ENCODE measurements at places on chromosomes 12 and 14. TPM values are rescaled to one million over a fixed set of nuclear protein-coding genes. Genes with fewer than 3 reads are reported as not detected.

GRCh38 chr12:3150931-3151835 lies 74.0 kb downstream of the TSPAN9 start:
- no peak for DNase-seq

GRCh38 chr12:2264651-2265232 lies 212.0 kb downstream of the CACNA1C start:
- DNase-seq: no peak

- DNase-seq: no peak
These were observed 17.2 kb upstream of the GSC start for GRCh38 chr14:94787092-94787491.

- no peak for DNase-seq
These were observed 2.2 kb downstream of the TMEM132C start for GRCh38 chr12:128269181-128269591.

DNA sequence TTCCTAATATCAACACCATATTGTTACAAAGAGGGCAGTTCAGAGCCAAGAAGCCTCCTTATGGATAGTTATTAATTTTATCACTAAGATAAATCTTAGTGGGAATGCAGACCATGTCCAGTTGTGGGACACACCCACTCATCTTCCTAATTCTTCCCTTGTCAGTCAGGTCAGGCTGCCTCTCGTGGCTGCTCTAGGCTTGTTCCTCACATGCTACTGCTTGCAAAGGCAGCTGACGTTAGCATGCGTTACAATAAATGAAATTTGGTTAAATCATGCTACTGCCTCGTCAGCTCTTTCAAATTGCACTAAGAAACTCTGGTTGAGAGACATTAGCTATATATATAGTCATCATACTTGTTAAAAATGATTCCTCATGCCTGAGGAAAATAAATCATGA lies 108.4 kb downstream of the CAND1 start:
- no peak for DNase-seq

DNA sequence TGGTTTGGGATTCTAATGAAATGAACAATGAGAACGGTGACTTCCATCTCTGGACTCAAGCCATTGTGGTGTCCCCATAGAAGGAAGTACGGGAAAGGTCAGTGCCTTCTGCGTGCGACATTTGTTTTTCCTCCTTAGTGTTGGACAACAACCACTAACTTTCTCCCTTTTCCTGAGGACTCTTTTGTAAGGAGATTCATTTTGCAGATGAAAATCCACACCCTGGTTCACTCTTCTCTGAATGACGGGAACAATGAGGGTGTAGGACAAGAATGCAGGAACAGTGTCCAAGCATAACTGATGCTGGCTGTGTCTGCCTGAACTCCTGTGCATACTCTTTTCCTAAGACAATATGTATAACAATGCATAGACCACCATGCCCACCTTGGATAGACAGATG lies 176.4 kb downstream of the STXBP6 start:
- no peak for DNase-seq

- no peak for DNase-seq
These were observed 701 bp downstream of the SPRING1 start for GRCh38 chr12:116736962-116737773.

DNA sequence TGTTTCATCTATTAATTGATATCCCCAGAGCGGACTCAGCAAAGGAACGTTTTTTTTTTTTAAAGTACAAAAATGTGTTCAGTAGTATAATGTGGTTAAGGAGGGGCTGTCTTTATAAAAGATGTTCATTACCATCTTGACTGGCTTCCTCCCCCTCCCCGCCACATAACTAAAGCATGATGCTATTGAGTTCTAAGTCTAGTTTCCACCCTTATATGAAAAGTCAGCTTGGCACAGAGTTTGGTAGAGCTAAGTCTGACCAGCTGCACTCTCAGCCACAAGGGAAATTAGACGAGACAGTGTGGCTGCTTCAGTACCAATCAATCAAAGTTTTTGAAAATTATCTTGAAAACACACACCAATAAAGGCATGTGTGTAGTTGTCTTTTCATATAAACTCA lies 1.9 kb upstream of the MYBPC1 start:
- no peak for DNase-seq

DNA sequence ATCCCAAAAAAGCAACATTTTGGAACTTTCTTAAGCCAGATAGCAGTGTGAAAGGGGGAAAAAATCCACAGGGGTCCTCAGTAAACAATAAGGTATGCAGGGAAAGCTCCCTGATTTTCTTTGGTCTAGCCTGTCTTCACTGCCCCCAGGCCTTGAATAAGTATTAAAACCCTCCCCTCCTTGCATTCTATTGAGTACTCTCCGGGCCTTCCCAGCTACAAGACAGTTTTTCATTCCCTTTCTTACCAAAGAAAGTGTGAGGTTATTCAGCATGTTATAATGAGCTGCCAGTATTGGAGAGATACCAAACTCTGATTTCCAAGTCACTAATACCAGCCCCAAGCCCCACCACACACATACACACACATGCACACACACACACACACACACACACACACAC lies 59.8 kb upstream of the KIF21A start:
- DNase-seq: no peak

DNA sequence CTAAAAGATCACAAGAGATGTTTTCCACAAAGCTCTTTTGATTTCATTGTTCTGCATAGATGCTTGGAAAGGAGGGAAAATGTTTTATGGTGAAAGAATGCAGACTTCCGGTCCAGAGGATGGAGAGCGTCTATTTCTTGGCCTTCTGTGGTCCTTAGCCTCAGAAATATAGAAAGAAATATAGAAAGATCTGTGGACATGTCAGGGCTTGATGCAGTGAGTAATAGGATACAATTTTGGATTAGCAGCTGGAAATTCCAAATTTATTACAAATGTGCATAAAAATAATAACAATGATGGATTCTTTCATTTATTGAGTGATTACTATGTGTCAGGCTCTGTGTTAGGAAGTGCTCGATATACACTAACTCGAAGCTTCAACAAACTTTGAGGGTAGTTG lies 20.2 kb downstream of the AKAP6 start:
- DNase-seq: no peak

Gene NEUROD4
- 0.11 TPM for total RNA-seq

Gene SNAPC1
- total RNA-seq: 12.5 TPM

Gene ARG2
- 2.1 TPM for total RNA-seq

- DNase-seq: no peak
These were observed 34.2 kb upstream of the DEGS2 start for GRCh38 chr14:100193417-100194357.

DNA sequence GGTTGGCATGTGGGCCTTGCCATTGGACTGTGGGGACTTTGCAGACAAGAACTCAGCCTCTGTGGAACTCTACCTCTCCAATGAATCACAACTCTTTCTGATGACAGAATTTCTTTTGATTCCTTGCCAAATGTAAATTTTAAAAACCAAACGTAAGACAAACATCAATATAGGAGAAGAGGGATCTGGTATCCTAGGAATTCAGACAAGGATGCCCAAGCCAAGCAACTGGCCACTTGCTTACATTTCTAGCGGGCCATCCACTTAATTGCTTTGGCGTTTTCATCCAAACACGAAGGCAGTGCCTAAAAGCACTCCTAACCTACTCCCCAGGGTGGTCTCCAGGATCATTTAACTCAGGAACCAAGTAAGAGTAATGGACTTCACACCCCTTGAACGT lies 23.4 kb upstream of the RAB35 start:
- no peak for DNase-seq

DNA sequence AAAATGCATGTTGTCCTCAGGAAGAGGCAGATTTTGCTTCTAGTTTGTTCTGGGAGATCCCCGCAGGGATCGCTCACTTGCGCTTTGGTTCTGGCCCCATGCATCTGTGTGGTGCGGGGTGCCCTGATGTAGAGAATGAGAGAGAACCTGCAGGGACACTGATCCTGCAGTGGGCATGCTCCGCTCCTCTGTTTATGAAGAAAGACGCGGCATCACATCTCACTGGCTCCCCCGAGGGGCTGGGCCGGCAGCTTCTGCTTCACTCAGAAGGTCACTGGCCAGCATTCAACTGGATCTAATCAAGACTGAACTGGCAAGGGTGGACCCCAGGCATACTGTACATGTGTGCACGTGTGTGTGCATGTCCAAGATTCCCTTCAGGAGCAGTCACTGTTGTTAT lies 164.2 kb downstream of the CALM1 start:
- DNase-seq: no peak

Gene WIF1
- 2.9 TPM for total RNA-seq

Gene CCND2
- 203 TPM for total RNA-seq

Gene LMNTD1
- total RNA-seq: 2.3 TPM

Gene ANKRD33
- total RNA-seq: not detected

DNA sequence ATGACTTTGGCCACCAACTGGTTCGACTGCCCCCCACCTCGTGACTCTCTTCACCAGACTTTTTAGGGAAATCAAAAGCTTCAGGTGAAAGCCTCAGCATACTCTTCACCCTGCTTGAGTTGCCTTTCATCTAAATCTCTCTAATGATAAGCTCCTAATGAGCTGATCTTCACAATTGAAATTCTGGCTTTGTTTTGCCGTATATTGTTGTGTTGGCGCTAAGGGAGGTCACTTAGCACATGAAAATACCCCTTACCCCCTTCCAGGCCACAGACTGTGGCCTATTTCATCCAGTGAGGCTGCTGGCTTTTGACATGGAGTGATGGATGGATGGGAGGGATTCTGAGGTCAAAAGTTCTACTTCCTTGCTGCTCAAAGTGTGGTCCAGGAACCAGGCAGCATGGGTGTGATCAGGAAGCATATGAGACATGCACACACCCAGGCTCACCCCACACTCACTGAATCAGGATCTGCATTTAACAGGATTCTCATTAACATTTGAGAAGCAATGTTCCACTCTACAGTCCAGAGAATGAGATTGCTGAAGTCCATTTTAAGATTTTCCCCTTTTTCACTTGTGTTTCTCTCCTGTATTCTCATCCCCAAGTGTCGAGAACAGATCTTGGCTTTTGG lies 131.4 kb downstream of the DACT1 start:
- no peak for DNase-seq

GRCh38 chr14:86013641-86014040 lies 483.7 kb downstream of the FLRT2 start:
- DNase-seq: no peak

Gene KRT3
- total RNA-seq: not detected

- no peak for DNase-seq
These were observed 53.0 kb upstream of the KITLG start for GRCh38 chr12:88633312-88633711.

DNA sequence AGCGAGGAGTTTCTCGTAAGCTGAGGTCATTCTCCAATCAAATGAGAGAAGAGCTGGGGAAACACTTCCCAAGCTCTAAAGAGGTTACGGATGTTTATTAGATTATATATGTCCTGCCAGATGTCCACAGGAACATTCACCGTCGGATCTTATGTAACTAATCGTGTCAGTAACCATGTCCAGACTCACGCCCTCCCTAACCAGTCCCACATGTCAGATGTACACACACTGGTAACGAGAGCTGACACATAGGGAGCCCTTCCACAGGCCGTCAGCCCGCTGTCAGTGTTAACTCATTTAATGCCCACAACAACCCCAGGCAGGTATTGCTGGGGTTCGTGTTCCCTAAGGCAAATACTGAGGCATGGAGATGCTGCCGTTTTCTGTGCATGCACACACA lies 223.7 kb upstream of the RTL1 start:
- no peak for DNase-seq

- no peak for DNase-seq
These were observed 351.1 kb upstream of the FLRT2 start for GRCh38 chr14:85178864-85179263.

GRCh38 chr12:121061831-121062230 lies 22.8 kb upstream of the OASL start:
- no peak for DNase-seq

Gene PRR4
- total RNA-seq: 4.4 TPM

DNA sequence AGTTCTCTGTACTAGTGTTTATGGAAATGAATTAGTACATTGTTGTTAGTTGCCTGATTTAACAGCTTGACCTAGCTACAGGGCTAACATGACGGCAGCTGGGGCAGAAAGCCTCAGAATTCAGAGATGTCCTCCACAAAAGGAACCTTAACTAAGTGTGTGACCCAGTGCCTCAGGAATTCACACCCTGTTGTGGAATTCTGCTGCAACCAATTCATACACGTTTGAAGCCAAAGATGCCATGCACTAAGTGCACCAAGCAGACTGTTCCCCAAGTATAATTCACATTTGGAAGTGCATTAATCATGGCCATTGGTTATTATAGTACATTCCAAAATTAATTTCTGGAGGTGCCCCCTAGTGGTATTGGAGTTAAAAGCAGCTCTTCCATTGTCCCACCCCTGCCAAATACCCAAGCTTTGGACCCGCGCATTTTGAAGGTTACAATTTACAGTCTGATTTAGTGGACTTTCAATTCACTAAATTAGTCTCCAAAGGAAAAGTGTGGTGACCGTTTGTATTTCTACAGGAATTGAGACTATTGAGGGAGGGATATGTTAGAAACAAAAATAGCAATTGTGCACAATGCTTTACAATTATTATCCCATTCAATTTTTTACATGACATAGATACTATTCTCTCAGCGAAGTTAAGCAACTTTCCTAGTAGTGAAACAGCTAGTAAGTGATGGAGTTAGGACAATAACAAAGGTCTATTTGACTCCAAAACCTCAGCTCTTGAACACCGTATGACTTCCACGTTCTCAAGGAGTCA lies 85.9 kb downstream of the PAX9 start:
- DNase-seq: no peak

DNA sequence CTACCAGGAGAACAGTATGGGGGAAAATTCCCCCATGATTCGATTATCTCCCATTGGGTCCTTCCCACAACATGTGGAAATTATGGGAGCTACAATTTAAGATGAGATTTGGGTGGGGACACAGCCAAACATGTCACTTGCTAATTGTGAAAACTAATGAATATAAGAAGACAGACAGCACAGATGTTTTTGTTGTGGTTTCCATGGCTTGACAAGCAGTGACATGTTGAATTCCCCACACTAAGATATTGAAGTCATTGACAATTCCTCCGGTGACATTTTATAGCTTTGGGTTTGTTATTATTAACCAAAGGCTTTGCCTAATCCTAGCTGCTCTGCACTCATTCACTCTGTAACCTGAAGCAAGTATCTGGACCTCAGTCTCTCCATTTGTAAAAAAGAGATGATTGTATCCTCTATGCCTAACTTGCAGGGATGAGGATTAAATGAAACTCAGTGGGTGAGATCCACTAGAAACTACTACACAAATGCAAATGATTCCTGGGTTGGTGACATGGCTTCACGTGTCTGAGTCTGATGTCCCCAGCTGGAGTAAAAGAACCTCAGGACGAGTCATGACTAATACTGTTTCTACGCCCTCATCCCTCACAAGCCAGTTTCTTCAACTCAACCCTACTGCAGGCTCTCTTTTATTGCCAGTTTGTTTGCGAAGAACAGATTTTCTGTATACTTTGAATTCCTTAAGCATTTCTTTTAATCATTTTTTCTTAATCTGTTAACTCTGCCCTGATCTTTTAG lies 71.6 kb downstream of the ASCL1 start:
- DNase-seq: no peak

- DNase-seq: no peak
These were observed 227.3 kb upstream of the DAAM1 start for GRCh38 chr14:58961045-58961731.

Gene CHGA
- total RNA-seq: 3.8 TPM

Gene KLRF1
- 1.5 TPM for total RNA-seq

Gene RHOJ
- total RNA-seq: 36.9 TPM

- peak; percentile 40 for DNase-seq
These were observed 23.9 kb downstream of the GNG2 start for GRCh38 chr14:51884086-51884927.

Gene SLC38A4
- 8.8 TPM for total RNA-seq

- no peak for DNase-seq
These were observed 6.1 kb upstream of the MTA1 start for GRCh38 chr14:105413544-105413886.

Gene GLIPR1L2
- 2.4 TPM for total RNA-seq

Gene RNASE7
- not detected for total RNA-seq

Measured in urinary bladder (tissue), 4 donors.